ENCODE measurements at places on chromosomes 1 and 21.
A peak's percentile ranks its signal among the peaks of the same experiment; 100 is the strongest.

DNA sequence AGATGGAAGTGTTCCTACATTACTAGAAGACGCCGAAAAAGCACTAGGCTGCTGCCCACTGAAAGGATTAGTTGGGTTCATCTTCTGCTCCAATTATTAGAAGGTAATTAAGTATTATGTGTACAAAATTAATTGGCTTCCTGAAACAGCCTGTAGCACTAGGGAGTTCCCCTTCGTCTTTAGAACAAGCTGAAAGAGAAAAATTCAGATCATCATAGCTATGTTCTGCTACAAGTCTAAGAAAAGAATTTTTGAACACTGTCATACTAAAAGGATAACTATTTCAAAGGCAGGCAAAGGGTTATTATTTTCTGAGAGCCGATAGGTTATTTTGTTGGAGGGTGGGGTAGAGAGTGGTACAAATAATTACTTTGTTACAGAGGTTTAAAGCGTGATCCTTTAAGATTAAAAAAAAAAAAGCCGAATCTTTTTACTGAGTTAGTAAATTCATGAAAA is at the start of gene MCM3AP:
MCM3AP (minus strand) TSS at position 406 of the 456 bp plus-strand sequence; CDS start at position 81, 325 bp downstream.
- no peak for DNase-seq

DNA sequence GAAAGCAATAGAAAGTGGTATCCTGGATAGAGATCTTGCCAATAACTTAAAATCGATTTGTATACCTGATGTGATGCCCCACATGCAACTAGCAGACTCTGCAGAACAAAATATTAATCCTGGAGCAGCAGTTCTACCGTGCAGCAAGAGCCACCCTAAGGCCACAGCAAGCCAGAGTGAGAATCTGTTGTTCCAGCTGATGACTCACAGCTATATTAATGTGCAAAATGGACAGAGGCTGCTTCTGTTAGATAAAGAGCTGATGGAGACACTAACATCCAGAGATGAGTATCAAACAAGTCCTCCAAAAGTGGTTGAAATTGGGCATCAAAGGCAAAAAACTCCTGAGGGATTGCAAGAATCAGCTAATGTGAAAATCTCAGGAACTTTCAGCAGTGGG is 127.8 kb downstream of the MACF1 start:
- DNase-seq: no peak

- DNase-seq: no peak
Observed at GRCh38 chr1:41404308-41404761, 43.1 kb downstream of the FOXO6 start.

DNA sequence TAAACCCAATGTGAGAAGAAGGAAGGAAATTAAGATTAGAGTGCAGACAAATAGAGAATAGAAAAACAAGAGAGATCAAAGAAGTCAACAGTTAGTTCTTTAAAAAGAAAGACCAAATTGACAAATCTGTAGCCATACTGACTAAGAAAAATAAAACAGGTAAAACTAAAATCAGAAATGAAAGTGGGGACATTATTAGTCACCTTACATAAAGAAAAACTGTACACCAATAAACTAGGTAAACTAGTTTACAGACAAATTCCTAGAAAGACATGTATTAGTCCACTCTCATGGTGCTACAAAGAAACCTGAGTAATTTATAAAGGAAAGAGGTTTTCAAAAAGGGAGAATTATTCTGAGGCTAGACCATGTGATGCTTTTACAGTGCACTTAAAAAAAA is 22.3 kb downstream of the BLZF1 start:
- no peak for DNase-seq

- no peak for DNase-seq
Observed at GRCh38 chr1:153849487-153850185, 73.1 kb downstream of the GATAD2B start.

DNA sequence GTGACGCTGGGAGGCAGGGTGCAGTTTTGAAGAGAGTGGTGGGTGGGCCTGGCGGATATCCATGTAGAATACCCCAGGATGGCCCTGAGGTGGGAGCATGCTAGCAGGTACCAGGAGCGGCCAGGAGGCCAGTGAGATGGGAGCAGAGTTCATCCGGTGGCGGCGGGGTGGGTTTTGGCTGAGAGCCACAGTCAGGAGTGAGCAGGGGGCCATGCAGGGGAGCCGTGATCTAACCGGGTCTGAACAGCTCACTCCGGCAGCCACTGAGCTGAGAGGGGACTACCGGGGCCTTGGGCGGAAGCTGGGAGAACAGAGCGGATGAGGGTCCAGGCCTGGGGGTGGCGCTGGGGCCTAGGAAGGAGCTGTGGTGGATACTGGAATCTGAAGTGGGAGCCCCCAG is 47.6 kb upstream of the LRP8 start:
- DNase-seq: no peak

DNA sequence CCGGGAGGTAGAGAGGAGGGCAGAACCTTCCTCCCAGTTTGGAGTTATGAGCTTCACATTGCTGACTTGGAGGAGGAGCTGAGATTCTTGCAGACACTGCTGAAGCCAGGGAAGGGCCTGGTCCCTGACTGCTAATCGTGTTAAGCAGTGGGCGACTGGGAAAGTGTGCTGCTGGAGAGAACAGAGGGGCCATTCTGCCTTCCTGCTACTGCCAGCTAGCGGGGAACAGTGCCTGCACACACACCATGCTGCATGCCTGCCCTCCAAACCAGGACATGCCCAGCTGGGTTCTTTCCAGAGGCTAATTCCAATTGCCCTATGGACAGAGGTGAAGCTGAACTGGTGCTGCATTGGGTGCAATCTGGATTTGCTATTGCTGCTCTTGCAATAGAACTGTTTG is 281.4 kb downstream of the AJAP1 start:
- DNase-seq: no peak

GRCh38 chr1:76867342-76868130 is at the start of gene ST6GALNAC5:
ST6GALNAC5 (plus strand) TSS chr1:76867480.
- DNase-seq: no peak

- DNase-seq: peak; percentile 49
Observed at GRCh38 chr21:35401476-35401875, 352.4 kb upstream of the RUNX1 start.

DNA sequence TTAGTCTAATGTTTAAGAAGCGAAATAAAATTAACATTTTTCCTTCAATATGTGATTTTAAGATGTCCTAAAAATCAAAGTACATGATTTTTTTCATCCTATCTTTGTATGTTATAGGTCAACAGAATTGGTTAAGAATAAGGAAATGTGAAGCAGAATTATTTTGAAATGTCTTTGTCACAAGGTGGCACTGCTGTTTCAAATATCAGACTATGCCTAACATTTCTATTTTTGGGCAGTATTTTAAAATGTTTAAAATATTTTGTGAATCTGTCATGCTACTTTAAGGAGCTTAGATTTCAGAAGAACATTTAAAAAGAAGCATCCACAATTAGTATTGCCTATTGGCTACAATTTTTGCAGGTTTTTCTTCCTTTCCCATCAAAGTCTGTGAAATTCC is 38.7 kb downstream of the AMY1C start:
- no peak for DNase-seq

Measured in HS-27A (cell line).